ENCODE measurements at places on chromosomes 2 and 18. TPM values are rescaled to one million over a fixed set of nuclear protein-coding genes. Genes with fewer than 3 reads are reported as not detected.

The APCDD1 gene
- polyA plus RNA-seq, result 33.4 TPM

The LONRF2 gene
- polyA plus RNA-seq, result 0.99 TPM

The GPR155 gene
- polyA plus RNA-seq, result 4.4 TPM

The GATA6 gene
- 1.1 TPM for polyA plus RNA-seq

The ELOA2 gene
- polyA plus RNA-seq, result not detected

All from muscle of back (tissue), 13 donors.